NCI-H460 (cell line): ENCODE measurements at places on chromosomes 5 and 9. TPM values are rescaled to one million over a fixed set of nuclear protein-coding genes. Genes with fewer than 3 reads are reported as not detected.
A peak's percentile ranks its signal among the peaks of the same experiment; 100 is the strongest.

- DNase-seq = no peak
Measured at GRCh38 chr9:100170085-100170484, 71.0 kb downstream of the INVS start.

DNA sequence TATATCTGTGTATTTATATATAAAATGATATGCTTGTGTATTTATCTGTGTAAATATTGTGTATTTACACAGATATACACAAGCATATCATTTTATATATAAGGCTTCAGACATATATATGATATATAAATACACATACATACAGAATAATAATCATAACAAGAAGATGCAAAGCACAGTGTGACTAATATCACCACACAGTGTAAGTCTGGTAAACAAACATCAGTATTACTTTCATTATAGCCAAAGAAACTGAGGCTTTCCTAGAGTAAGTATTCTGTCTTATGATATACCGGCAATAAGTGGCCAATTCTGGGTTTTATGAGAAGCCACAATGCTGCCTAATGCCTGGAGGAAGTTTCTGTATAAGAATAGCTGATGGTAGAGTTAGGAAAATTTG is 29.9 kb upstream of the RAPGEF6 start:
- no peak for DNase-seq

The MSX2 gene
- 11.7 TPM in 2 replicates for total RNA-seq

- peak; percentile 20 for DNase-seq
Measured at GRCh38 chr5:107893642-107894041, 222.9 kb upstream of the EFNA5 start.

The SLC1A1 gene
- 0.10 TPM in 1 of 2 replicates, not detected in the other for total RNA-seq

The STPG3 gene
- total RNA-seq = not detected in 2 replicates
